Amniotic epithelial cell (primary cell): ENCODE measurements at places on chromosomes 12 and 14.

GRCh38 chr12:75656648-75657047, 145.2 kb upstream of the KRR1 start:
- peak; percentile 81 for DNase-seq

- no peak for DNase-seq
Observed at GRCh38 chr12:24591079-24591626, 357.7 kb downstream of the BCAT1 start.

DNA sequence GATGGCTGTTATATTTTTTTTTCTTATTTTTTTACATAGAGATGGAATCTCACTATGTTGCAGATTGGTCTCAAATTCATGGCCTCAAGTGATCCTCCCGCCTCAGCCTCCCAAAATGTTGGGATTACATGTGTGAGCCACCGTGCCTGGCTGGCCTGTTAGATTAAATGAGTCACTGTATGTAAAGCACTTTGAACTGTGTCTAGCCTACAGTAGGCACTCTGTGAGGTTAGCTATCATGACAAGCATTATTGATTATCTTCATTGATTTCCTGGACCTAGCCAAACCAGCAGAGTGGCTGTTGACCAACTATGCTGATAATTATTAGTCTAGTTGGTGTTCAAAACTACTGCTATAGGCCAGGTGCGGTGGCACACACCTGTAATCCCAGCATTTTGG, 42.6 kb downstream of the ARF6 start:
- no peak for DNase-seq

GRCh38 chr14:92294506-92294905, 28.5 kb upstream of the SLC24A4 start:
- DNase-seq: no peak

GRCh38 chr12:15155271-15155670, 65.9 kb downstream of the RERG start:
- no peak for DNase-seq

DNA sequence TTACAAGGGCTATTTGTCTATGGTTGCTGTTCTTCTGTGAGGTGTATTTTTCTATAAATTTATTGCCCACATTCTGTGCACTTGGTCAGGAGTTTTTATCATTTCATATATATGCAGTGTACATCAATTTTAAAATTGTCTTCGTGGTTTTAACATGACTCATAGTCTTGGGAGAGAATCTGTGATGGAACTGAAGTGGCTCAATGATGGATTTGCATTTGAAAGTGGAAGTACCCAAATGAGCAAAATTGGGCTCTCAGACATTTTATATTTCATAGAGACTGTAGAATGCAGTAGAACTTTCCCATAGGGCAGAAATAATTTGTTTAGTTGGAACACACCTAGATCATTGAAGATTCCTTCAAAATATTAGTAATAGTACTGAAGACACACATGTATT, 1.9 kb upstream of the SCFD1 start:
- peak; percentile 70 for DNase-seq

DNA sequence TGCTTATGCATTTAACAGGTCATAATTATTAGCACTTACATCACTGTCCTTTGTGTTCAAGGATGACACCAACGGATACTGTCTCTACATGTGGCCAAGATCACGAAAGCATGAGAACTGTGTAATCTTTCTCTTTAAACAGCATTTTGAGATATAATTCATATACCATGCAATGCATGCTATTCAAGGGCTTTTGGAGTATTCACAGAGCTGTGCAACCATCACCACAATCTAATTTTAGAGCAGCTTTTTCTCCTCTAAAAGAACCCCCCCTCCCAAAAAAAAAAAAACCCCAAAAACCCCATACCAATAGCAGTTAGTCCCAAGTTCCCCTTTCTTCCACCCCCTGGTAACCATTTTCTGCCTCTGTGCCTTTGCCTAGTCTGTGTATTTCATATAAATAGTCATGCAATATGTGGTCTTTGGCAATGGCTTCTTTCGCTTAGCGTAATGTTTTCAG, 60.6 kb downstream of the SPRING1 start:
- DNase-seq: no peak

DNA sequence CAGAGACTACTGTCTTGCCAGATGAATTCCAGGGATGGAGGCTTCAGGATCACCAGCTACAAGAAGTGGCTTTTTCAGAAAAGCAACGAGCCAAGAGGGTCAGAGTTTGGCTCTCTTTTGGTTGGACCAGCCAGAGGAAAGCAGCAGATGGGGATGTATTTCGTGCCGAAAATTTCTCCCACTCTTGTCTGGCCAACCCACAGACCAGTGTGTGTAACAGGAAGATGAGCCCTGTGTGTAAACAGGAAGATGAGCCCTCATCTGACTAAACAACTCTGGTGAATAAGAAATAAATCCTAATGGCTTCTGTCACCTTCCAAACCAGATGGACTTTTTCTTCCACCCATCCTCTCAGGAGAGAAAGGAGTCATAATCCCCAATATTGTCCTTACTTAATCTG, 13.1 kb downstream of the GPR68 start:
- DNase-seq: no peak

- no peak for DNase-seq
Observed at GRCh38 chr12:53166837-53167236, 13.7 kb upstream of the ZNF740 start.

DNA sequence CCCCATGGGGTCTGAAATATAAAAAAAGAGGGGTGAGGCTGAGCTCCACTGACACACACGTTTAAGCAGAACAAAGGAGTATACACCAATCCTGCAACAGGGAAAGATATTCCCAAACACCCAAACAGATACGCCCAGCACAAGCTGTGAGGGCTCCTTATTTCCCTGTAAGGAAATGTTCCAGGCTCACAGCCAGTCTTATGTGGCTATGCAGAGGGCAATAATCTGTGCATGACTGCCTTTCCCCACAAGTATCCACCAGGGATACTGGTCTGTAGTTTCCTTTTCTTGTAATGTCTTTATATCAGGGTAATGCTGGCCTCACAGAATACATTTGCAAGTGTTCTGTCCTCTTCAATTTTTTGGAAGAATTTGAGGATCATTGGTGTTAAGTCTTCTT, 141.7 kb upstream of the DAAM1 start:
- DNase-seq: no peak

GRCh38 chr14:33686218-33686617, 264.7 kb downstream of the EGLN3 start:
- DNase-seq: peak; percentile 70

GRCh38 chr12:27463511-27464219, 17.1 kb downstream of the SMCO2 start:
- DNase-seq: peak; percentile 7

DNA sequence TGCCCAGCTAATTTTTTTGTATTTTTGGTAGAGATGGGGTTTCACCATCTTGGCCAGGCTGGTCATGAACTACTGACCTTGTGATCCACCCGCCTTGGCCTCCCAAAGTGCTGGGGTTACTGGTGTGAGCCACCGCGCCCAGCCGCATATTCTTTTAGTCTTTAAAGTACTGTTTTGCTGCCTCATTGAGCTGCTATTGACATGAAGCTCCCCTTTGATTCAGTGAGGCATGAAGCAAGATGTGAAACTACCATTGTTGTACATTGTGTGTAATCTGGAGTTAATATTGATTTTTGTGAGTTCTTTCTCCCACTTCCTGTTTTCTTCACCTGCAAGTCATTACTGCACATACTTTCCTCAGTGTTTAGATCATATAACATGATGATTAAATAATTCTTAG, 80.8 kb downstream of the MNAT1 start:
- no peak for DNase-seq

DNA sequence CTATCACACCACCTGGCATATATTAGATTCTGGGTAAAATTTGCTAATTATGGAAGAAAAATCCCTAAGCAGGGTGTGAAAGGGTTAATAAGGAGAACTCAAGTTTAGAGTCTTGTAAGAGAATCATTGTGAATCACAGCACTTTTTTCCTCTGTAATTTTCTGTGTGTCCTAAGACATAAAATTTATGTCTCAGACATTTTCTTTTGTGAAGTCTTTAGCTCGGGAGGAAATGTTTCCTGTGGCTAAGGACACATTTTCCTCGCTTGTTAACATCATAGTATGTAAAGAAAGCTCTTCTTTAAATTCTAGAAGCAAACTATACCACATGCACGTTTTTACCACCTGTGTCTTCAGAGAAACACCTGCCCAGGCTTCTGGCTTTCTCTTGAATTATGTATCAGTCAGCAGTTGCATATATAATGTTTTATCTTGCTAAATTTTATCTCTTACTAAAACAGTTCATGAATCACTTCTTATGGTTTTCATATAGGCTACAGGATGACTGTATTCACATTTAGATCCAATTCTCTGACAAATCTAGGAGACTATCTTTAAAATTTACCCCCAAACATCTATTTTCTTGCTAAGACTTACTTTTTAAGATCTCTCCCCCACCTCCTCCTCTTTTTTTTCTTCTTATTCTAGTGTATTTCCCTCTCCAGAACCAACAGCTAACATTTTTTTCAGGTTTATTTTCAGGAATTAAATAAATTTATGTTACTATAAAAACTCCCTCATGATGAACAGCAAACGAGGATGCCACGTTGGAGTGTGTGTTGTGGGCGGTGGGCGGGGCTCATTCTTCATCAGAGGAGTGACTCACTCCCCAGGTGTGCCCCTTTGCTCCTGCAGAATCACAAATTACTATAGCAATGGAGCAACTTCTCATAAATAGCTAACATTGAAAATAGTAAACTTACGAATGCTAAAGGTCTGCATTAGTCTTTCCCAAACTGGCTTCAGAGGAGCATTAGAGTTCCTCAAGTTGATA, 11.6 kb upstream of the CSRP2 start:
- no peak for DNase-seq

- no peak for DNase-seq
Observed at GRCh38 chr14:68380329-68380741, 412.5 kb downstream of the ZFP36L1 start.

DNA sequence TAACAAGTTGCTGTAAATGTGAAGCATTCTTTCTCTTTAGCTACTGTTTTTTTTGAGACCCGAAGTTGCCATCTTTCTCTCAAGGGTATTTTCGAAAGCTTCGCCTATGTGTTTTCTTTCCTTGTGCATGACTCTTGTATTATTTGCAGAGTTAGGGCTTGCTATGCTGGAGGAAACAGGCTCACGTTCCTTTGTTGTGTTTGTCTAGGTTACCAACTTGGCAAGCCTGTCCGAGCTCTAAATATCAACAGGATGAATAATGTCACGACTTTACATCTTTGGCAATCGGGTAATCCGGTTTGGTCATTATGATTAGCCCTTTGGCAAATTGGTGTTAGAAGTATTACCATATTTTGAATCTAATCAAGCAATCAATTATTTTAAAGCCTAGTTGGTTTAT, 15.9 kb upstream of the ATP6V0A2 start:
- DNase-seq: no peak

GRCh38 chr12:88111074-88111652, 30.7 kb downstream of the CEP290 start:
- peak; percentile 58 for DNase-seq

DNA sequence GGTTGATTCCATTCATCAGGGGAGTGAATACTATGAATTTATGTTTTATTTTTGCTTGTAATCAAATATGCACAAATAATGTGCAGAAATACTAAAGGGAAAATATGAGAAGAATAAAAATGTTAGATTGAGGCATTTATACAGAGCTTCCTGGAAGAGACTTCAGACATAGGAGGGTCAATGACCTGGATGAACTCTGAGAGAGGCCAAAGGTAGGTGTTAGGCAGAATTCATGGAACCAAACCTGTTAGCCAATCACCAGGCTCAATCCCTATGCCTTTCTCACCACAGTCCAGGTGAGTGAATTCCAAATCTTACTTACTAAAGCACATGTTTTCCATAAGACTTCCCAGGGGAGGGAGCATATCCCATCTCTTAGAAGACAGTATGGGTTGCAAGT, 130.4 kb upstream of the NTF3 start:
- no peak for DNase-seq

GRCh38 chr12:94762259-94762942, 112.0 kb upstream of the TMCC3 start:
- DNase-seq: no peak

DNA sequence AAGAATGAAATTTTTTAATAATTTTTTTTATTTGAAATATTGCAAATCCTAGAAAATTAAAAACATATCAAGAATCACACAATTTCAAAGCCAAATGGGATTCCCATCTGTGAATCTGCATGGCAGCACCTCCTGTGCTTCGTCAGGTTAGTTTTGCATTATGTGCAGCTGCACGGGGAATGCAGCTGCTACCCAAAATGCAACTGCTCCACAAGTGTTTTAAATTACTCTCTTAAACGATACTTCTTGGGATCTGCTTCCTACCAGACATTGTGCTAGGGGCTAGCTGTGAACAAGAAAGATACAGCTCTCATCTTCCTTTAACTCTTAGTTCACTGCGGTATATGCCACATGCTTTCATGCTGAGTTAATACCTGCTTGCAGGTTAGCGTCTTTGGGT, 154.2 kb downstream of the CRADD start:
- no peak for DNase-seq

DNA sequence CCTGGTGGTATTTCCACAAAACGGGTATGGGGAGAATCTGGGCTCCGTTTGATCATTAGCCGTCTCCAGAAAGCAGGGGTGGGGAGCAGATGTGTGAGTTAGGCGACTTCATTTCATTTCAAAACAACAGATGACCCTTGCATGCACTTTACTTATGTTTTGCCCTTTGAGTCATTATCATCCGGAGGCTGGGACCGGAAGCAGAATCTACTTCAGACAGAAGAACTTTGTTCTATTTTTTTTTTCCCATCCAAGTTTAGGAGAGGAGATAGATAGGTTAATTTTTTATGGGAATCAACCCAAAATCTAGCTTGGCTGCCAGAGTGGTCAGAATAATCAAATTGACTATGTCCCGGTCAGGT, 31.3 kb upstream of the CMAS start:
- no peak for DNase-seq

DNA sequence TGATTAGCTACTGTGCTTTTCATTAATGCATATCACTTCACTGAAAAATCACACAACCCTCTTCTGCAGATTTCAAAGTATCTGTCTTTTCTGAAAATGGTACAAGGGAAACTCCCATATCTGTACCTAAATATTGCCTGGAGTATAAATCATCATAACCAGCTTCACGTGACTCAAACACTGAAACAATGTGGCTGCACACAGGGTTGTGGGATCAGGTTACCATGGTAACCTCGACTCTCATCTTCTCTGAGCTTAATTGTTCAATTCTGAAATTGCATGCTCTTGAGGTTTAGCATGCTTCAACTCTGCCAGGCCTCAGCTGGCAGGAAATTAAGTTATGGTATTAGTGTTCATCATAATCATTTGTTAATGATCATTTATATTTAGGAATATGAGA, 77.5 kb upstream of the CPSF6 start:
- DNase-seq: peak; percentile 11

DNA sequence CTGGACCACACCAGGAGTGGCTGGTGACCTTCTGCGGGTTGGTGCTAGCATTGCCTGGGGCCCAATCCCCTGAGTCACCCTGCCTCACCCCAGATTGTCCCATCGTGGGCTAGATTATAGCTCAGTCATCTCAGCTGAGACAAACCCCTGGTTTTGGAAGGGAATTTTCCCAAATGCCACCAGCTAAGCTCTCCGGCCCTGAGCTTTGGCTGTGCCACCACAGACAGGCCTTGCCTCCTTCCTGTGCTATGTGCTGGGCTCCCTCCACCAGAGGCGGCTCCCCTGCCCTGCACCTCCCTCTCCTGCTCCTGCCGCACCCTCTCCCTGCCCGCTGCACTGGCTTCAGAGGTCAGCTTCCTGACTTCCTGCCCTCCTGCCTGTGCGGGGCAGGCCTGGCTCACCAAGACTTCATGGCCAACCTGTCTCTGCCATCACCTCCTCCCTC, 196.3 kb downstream of the TSPAN9 start:
- peak; percentile 45 for DNase-seq

GRCh38 chr14:34087571-34087970, 136.7 kb upstream of the EGLN3 start:
- no peak for DNase-seq

- DNase-seq: no peak
Observed at GRCh38 chr12:42447371-42447786, 121.4 kb downstream of the PPHLN1 start.
